ENCODE measurements at places on chromosomes 13 and 19.

- DNase-seq, result no peak
Observed at GRCh38 chr19:45554481-45554880, 30.1 kb downstream of the OPA3 start.

DNA sequence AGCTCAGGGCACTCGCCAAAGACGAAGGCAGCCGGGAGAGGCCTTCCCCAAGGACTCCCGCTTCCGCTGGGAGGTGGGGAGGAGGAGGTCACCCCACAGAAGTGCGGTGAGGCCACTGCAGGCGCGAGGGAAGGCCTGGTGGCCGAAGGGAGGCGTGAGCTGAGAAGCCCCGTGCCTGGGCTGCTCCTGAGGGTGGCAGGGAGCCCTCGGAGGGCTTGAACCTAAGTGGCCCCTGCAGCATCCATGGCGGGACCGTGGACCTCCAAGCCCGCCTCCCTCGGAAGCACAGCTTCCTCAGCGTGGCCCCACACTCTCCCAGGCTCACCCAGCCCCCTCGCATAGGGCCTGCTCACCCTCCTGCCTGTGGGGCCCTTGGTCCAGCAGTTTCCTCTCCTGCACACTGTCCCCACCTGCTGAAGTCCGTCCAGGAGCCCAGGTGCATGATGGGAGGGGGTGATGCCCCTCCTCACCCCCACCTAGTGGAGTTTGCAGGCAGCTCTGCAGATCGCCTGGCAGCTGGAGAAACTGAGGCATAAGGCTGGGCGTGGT is 25.9 kb downstream of the EFNA2 start:
- no peak for DNase-seq

DNA sequence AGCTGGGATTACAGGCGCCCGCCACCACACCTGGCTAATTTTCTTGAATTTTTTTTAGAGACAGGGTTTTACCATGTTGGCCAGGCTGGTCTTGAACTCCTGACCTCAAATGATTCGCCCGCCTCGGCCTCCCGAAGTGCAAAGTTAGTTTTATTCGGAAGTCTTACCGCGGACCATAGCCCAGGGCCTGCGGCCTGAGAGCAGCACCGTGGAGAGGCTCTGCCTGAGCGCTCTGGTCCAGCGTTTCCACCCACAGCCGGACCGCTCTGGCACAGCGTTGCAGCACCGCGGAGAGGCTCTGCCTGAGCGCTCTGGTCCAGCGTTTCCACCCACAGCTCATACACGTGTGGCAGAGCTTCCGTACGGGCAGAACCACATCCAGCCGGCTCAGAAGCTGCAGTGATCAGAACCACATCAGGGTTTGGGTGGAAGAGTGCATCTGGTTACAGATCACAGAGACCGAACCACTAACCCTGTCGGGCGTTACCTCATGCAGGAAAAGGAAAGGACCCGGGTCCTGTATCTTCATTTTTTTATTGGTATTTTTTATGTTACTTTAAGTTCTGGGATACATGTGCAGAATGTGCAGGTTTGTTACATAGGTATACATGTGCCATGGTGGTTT is 102.4 kb upstream of the SOX1 start:
- no peak for DNase-seq

DNA sequence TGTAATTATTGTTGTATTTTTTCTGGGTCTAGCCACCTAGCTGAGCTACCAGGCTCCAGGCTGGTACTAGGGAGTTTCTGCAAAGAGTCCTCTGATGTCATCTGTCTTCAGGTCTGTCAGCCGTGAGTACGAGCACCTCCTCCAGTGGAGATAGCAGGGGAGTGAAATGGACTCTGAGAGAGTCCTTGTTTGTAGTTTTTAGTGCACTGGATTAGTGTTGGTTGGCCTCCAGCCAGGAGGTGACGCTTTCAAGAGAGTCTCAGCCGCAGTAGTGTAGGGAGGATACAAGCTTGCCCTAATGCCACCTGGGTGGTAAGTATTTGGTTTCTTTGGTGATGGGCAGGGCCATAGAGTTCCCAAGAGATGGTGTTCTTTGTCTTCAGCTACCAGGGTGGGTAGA is 384.8 kb downstream of the SLC7A1 start:
- DNase-seq, result no peak

- no peak for DNase-seq
Observed at GRCh38 chr19:10758978-10759377, 41.1 kb downstream of the DNM2 start.

DNA sequence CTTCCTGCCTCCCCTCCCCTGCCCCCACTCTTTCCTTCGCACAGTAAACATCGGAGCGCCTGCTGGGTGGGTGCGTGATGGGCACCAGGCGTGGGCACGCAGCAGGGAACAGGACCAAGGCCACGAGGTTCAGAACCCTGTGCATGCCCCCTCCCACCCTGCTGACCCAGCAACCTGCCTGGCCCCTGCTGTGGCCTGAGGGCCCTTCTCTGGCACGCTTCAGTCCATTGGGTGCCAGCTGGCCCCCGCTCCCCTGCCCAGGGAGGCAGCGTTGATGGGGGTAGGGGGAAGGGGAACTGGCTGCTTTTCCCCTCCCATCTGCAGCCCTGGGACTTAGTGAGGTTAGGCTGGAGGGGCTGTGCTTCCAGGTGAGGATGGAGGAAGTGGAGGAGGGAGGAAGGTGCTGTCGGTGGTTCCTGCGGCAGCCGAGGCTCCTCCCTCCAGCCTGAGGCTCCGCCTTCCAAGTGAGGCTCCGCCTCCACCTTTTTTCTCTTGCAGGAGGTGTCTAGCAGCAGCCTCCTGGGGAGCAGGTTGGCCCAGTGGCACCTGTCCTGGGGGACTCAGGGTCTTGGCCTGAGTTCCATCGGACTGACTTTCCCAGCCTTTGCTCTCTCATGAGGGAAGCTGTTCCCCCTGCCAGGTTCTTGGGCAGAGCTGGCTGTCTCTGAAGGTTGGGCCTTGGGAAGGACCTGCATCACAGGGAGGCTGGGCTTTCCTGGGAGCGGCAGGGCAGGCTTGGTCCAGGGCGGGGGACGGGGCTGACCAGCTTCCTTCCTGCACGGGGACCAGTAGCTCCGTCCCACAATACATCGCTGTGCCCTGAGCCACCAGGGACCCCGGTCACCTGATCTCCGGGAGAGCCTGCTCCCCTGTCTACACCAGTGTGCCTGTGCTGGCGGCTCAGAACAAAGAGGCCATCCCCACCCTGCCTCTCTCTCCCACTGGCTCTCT is 7.3 kb downstream of the PIAS4 start:
- DNase-seq, result peak; percentile 60

DNA sequence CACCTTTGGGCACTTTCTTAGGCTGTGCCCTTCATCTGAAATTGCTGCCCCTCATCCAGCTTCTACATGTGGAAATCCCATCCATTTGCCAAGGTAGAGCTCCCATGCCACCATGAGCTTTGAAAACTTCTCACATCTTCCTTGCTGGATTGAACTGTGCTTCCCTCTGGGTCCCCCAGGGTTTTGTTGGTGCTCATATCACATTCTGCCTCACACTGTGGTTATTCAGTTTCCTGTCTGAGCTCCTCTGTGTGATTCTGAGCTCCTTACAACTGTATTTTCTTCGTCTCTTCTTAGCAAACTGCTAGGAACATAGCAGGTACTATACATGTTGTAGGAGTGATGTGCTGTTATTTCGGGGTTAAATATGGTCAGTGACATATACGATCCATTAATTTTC is 74.9 kb upstream of the KL start:
- no peak for DNase-seq

GRCh38 chr13:39321574-39321973 is 281.4 kb downstream of the LHFPL6 start:
- DNase-seq, result no peak

GRCh38 chr13:67736646-67737420 is 506.7 kb upstream of the PCDH9 start:
- DNase-seq, result no peak

- no peak for DNase-seq
Observed at GRCh38 chr13:47426126-47426849, 529.4 kb upstream of the HTR2A start.

DNA sequence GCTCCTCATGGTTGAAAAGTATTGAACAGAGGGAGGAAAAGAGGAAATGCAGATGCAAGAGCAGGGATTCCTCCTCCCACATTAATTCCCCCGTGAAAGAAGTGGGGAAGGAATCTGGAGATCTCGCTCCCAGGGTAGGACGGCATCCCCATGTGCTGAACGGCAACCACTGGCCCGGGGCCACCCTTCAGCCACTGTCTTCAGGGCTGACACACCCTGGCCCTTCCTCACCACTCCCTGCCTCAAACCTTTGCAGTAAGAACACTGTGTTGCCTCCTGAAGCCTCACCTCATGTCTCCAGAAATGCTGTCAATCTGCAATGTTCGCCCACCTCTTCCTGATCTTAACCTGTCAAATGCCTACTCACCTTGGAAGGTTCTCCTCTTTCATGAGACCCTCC is 10.9 kb upstream of the DOCK9 start:
- no peak for DNase-seq
